ENCODE measurements at places on chromosomes 7 and 10. TPM values are rescaled to one million over a fixed set of nuclear protein-coding genes. Genes with fewer than 3 reads are reported as not detected.

- H3K36me3 ChIP-seq, result no peaks in the 10 kb centered on the region
- no peak overlapping the region for H3K27ac ChIP-seq
- no peak overlapping the region for H3K4me3 ChIP-seq
Measured at GRCh38 chr7:24024276-24025068, 259.5 kb upstream of the NPY start.

DNA sequence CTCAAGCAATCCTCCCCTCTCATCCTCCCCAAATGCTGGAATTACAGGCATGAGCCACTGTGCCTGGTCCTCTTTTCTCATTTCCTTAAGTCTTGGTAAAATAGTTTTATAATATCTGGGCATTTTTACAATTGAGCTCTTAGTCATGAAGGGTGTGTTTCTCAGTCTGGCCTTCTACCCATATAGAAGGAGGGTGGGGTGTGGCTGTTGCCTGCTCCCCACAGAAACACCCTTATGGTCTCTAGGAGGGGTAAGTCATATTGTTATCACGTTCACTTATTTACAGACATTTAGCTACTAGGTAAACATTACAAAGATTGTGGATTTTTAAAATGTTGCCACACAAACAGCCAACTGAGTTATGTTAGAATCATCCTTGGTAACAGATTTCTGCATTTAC is 6.7 kb upstream of the OTUD1 start:
- no peak for DNase-seq
- H3K27me3 ChIP-seq, result no peaks in the 10 kb centered on the region
- H3K4me3 ChIP-seq, result no peak overlapping the region

- no peaks in the 10 kb centered on the region for H3K4me1 ChIP-seq
- H3K27me3 ChIP-seq, result no peaks in the 10 kb centered on the region
Measured at GRCh38 chr10:90318659-90319058, 539.2 kb downstream of the HTR7 start.

DNA sequence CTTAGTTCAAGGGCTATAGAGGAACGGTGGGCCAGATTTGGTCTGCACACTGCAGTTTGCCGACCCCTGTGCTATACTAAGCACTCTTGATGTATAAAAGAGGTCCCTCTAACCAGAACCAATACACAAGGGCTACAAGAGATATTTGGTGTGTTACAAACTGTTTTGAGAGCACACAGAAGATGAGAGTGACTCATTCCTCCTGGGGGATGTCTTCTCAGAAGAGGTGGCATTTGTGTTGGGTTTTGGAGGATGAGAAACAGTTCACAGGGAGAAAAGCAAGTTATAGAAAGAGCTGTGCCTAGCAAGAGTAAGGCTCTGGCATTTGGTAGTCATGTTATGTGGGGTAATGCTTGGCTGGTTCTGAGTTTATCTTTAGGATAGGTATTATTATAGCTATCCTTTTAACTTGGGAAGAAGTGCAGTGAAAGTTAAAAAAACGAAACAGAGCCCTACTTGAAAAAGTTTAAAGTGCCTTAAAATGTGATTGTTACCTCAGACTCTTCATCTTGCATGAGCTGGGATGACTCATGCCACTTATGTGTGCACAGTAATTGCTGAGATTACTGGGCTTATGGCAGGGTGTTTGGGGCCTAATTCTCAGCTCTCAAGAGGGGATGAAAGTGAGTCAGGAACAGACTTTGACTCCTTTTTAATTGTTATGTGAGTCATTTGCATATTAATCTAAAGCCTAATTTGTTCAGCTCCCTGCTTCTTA is 160.4 kb downstream of the KIF20B start:
- H3K4me1 ChIP-seq, result peaks cover 13% of the 10 kb centered on the region
- no peak for DNase-seq
- H3K36me3 ChIP-seq, result no peaks in the 10 kb centered on the region
- no peak overlapping the region for H3K4me3 ChIP-seq
- H3K27me3 ChIP-seq, result no peaks in the 10 kb centered on the region

- no peak for DNase-seq
- no peak overlapping the region for H3K4me3 ChIP-seq
- no peaks in the 10 kb centered on the region for H3K27me3 ChIP-seq
- no peak overlapping the region for H3K27ac ChIP-seq
- no peaks in the 10 kb centered on the region for H3K4me1 ChIP-seq
Measured at GRCh38 chr7:94264756-94265155, 129.9 kb upstream of the COL1A2 start.

- no peak for DNase-seq
Measured at GRCh38 chr10:17427666-17428350, 26.6 kb downstream of the ST8SIA6 start.

GRCh38 chr7:92400013-92400412 is 47.3 kb upstream of the GATAD1 start:
- H3K27ac ChIP-seq, result no peak overlapping the region
- no peak overlapping the region for H3K4me3 ChIP-seq
- peaks cover 54% of the 10 kb centered on the region for H3K36me3 ChIP-seq
- no peaks in the 10 kb centered on the region for H3K27me3 ChIP-seq
- no peak for DNase-seq
- H3K4me1 ChIP-seq, result no peaks in the 10 kb centered on the region

- H3K36me3 ChIP-seq, result no peaks in the 10 kb centered on the region
- no peak overlapping the region for H3K27ac ChIP-seq
- H3K4me3 ChIP-seq, result no peak overlapping the region
- DNase-seq, result no peak
- no peaks in the 10 kb centered on the region for H3K27me3 ChIP-seq
- no peaks in the 10 kb centered on the region for H3K4me1 ChIP-seq
Measured at GRCh38 chr7:110010359-110010758, 1080.6 kb upstream of the LRRN3 start.

DNA sequence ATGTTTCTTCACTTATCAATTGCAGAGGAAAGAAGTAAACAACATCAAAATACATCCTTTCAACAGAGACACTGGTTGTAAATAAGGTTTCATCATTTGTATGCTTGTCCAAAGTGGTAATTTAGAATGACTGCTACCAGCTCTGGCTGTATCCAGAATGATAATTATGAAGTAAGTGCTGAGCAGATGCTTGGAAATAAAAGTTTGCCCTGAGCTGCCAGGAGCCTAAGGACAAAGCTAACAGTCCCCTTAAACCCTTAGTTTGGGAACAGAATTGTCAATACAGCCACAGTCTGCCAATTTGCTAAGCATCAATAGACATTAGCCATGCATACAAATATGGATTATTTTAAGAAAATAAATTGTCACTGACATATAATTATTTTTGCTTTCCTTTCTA is 147.0 kb upstream of the SLC13A1 start:
- no peak overlapping the region for H3K4me3 ChIP-seq
- DNase-seq, result no peak
- no peak overlapping the region for H3K27ac ChIP-seq

- no peaks in the 10 kb centered on the region for H3K27me3 ChIP-seq
- H3K36me3 ChIP-seq, result no peaks in the 10 kb centered on the region
- no peak for DNase-seq
- no peak overlapping the region for H3K27ac ChIP-seq
- H3K4me1 ChIP-seq, result no peaks in the 10 kb centered on the region
- no peak overlapping the region for H3K4me3 ChIP-seq
Measured at GRCh38 chr10:108632144-108632543, 1291.2 kb downstream of the XPNPEP1 start.

GRCh38 chr7:17940302-17940883 is at the start of gene SNX13:
TSS of gene SNX13 (minus strand) at chr7:17940494. CDS start at chr7:17940295, 199 bp downstream.
- peaks cover 50% of the 10 kb centered on the region for H3K4me1 ChIP-seq
- DNase-seq, result peak; percentile 92
- no peaks in the 10 kb centered on the region for H3K27me3 ChIP-seq
- H3K4me3 ChIP-seq, result peak within 1 kb of the TSS; percentile 58

GRCh38 chr7:69597278-69598076 is 798 bp upstream of the AUTS2 start:
- DNase-seq, result peak; percentile 26
- no peaks in the 10 kb centered on the region for H3K36me3 ChIP-seq
- peak overlapping the region; percentile 86 for H3K27ac ChIP-seq
- peaks cover 34% of the 10 kb centered on the region for H3K4me1 ChIP-seq
- H3K27me3 ChIP-seq, result no peaks in the 10 kb centered on the region
- H3K4me3 ChIP-seq, result peak overlapping the region; percentile 61

GRCh38 chr10:76303682-76304316 is 872.4 kb downstream of the LRMDA start:
- no peak overlapping the region for H3K27ac ChIP-seq
- no peaks in the 10 kb centered on the region for H3K36me3 ChIP-seq
- H3K4me1 ChIP-seq, result peaks cover 17% of the 10 kb centered on the region
- H3K4me3 ChIP-seq, result no peak overlapping the region

- H3K36me3 ChIP-seq, result no peaks in the 10 kb centered on the region
- H3K4me1 ChIP-seq, result peaks cover 18% of the 10 kb centered on the region
- H3K4me3 ChIP-seq, result no peak overlapping the region
Measured at GRCh38 chr10:131647789-131648188, 253.0 kb upstream of the PPP2R2D start.

GRCh38 chr10:10056961-10057360 is 960.7 kb upstream of the CELF2 start:
- no peaks in the 10 kb centered on the region for H3K4me1 ChIP-seq
- DNase-seq, result peak; percentile 34
- no peaks in the 10 kb centered on the region for H3K27me3 ChIP-seq
- H3K36me3 ChIP-seq, result no peaks in the 10 kb centered on the region

GRCh38 chr7:38282081-38282480 is 8.6 kb upstream of the TARP start:
- no peaks in the 10 kb centered on the region for H3K27me3 ChIP-seq
- no peak overlapping the region for H3K4me3 ChIP-seq
- DNase-seq, result no peak

DNA sequence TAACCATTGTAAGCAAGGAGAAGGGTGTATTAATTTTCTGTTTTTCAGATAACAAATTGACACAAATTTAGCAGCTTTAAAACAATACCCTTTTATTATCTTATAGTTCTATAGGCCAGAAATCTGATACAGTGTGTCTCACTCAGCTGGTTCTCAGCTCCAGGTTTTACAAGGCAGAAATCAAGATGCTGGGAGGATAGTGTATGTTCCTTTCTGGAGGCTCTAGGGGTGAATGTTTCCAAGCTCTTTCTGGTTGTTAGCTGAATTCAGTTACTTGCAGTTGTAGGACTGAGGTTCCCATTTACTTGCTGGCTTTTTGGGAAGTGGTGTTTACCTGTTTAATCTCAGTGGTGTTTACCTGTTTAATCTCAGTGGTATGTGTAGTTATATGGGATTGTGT is 125.4 kb downstream of the ADK start:
- H3K27ac ChIP-seq, result no peak overlapping the region
- no peaks in the 10 kb centered on the region for H3K27me3 ChIP-seq
- H3K4me1 ChIP-seq, result no peaks in the 10 kb centered on the region
- H3K4me3 ChIP-seq, result no peak overlapping the region
- H3K36me3 ChIP-seq, result no peaks in the 10 kb centered on the region

DNA sequence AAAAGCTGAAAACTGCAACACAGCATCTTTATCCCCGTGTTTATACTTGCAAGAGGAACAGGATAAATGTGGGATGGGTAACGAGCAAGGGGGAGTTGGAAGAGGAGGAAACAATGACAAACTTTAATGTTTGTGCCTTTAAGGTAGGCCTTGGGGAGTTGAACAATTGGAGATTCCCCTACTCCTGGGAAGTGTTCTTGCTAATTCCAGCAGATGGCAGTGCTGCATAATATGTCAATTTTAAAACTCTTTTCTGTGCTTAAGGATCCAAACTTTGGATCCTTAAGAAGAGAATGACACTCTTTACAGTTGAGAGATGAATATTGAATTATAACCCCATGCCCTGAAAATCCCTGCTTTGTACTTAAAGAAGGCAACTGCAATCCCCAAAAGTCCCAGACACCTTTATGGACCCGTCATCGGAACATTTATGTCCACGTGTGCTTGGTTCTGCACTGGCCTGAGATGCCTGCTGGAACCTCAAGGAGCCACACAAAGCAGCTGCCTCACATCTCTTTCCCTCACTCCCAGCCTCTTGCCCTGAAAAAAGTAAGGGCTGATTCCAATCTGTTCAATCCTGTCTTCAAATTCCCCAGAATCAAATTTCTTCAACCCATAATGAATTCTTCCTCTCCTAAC is 12.0 kb downstream of the IFIT5 start:
- H3K27ac ChIP-seq, result no peak overlapping the region
- no peaks in the 10 kb centered on the region for H3K4me1 ChIP-seq
- no peaks in the 10 kb centered on the region for H3K27me3 ChIP-seq
- H3K36me3 ChIP-seq, result peaks cover 3% of the 10 kb centered on the region
- H3K4me3 ChIP-seq, result no peak overlapping the region

GRCh38 chr7:144388950-144389349 is 14.5 kb downstream of the NOBOX start:
- no peak overlapping the region for H3K4me3 ChIP-seq
- H3K36me3 ChIP-seq, result no peaks in the 10 kb centered on the region
- no peaks in the 10 kb centered on the region for H3K4me1 ChIP-seq
- no peak overlapping the region for H3K27ac ChIP-seq
- H3K27me3 ChIP-seq, result no peaks in the 10 kb centered on the region

- peaks cover 91% of the 10 kb centered on the region for H3K27me3 ChIP-seq
- DNase-seq, result no peak
- no peak overlapping the region for H3K27ac ChIP-seq
- H3K4me3 ChIP-seq, result no peak overlapping the region
- H3K4me1 ChIP-seq, result peaks cover 42% of the 10 kb centered on the region
Measured at GRCh38 chr10:123144697-123145541, 3.0 kb upstream of the HMX2 start.

GRCh38 chr10:71882813-71883659 is 32.0 kb upstream of the PSAP start:
- peaks cover 12% of the 10 kb centered on the region for H3K4me1 ChIP-seq
- DNase-seq, result no peak
- no peak overlapping the region for H3K4me3 ChIP-seq
- H3K27me3 ChIP-seq, result no peaks in the 10 kb centered on the region
- H3K36me3 ChIP-seq, result no peaks in the 10 kb centered on the region

DNA sequence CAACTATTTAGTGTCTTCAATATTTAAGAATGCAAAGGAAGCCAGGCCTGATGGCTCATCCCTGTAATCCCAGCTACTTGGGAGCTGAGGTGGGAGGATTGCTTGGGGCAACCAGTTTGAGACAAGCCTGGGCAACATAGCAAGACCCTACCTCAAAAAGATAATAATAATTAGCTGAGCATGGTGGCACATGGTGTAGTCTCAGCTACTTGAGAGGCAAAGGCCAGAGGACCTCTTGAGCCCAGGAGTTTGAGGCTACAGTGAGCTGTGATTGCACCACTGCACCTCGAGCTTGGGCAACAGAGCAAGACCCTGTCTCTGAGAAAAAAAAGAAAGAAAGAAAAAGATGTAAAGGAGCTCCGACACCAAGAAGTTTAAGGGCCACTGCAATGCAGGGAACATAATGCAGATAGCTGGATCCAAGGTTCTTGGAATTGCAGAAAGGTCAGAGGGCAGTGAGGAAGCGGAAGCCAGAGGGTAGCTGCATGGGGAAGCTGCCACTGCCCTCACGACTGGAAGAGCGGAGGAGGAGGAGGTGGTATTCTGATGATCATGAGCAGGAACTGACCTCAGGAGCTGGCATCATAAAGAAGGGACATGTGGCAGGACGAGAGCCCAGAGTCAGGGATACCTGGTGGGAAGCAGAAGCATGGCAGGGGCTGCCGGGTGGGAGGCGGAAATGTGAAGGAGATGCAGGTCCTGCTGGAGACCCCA is 60.2 kb upstream of the PODXL start:
- H3K27ac ChIP-seq, result no peak overlapping the region
- H3K27me3 ChIP-seq, result no peaks in the 10 kb centered on the region
- H3K4me1 ChIP-seq, result no peaks in the 10 kb centered on the region
- H3K36me3 ChIP-seq, result no peaks in the 10 kb centered on the region
- no peak overlapping the region for H3K4me3 ChIP-seq

The GPER1 gene
- 16.5 TPM for total RNA-seq

The BAIAP2L1 gene
- 62.9 TPM for total RNA-seq

The GIMAP7 gene
- 1.2 TPM for total RNA-seq

The DENND11 gene
- total RNA-seq, result 14.7 TPM

The CRTAC1 gene
- total RNA-seq, result 7.2 TPM

The HECW1 gene
- 11.1 TPM for total RNA-seq

The UTF1 gene
- not detected for total RNA-seq
